T follicular helper cell (primary cell): ENCODE measurements at places on chromosomes 12 and 14.

DNA sequence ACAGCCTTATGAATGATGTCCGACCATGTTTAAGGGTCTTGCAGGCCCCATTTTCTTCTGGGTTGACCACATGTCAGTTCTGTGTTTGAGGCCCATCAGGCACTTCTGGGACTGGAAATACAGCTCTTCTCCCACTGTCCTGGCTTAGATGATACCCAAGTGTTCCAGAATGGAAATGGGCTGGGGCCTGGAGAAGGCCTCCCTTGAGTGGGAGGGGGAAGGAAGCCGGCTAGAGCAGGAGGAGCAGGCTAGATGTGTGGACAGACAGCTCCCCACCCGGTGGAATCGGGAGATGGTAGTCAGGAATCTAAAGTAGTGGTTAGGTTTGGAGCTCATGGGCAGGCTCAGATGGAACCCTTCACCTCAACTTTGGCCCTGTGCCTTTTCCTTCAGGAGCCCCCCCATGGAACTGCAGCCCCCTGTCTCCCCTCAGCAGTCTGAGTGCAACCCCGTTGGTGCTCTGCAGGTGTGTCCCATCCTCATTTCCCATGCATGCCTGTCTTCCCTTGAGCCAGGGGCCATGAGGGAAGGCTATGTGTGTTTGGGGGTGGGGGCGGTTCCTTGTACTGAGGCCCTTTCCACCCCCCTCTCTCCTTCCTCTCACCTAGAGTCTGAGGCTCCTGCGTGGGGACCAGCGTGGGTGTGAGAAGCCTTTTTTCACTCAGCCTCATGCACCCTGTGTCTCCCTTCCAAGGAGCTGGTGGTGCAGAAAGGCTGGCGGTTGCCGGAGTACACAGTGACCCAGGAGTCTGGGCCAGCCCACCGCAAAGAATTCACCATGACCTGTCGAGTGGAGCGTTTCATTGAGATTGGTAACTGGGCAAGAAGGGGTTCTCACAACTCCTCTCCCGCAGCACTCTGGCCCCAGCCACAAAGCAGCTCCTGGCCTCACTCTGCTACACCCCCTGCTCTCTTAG lies 3.0 kb downstream of the NPFF start:
- no peak for DNase-seq

- no peak for DNase-seq
Observed at GRCh38 chr14:88613552-88614010, 50.7 kb downstream of the ZC3H14 start.

GRCh38 chr14:65156568-65157366 lies 54.5 kb upstream of the MAX start:
- DNase-seq = no peak

DNA sequence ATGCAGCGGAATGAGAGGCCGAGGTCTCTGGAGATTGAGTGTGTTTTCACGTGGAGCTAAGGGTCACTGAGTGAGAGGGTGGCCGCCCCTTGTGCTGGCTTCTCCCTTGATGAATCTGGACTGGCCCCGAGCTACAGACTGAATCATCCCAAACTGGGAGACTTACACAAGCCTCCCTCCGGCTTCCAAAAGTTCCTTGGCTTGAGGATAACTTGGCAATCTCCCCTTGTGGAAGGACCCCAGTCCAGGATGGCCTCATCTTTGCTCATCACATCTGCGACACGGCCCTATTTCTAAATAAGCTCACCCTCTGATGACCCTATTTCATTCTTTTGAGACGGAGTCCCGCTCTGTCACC lies 41.5 kb upstream of the FBRSL1 start:
- no peak for DNase-seq

DNA sequence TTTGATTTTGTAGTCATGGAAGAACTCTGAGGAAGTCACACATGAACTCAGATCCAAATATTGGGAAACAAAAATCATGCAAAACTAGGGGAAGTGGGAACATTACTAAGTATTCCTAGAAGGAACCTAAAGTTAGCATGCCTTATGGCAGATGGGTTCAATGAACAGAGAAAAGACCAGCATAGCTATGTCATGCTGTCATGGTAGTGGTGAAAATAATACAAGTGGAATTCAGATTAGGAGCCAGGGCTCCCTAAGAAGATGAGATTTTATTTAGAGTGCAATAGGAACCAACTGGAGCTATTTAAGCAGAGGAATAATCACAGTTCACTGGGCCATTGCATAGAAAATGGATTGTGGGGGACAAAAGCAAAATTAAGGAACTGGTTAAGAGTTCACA lies 134.0 kb downstream of the DIO2 start:
- no peak for DNase-seq
